ENCODE measurements at places on chromosomes 4 and X.
A peak's percentile ranks its signal among the peaks of the same experiment; 100 is the strongest.

- no peak for DNase-seq
Observed at GRCh38 chrX:3351276-3351675, 4.8 kb upstream of the MXRA5 start.

GRCh38 chr4:128380306-128380705 lies 92.7 kb upstream of the PGRMC2 start:
- DNase-seq = no peak

DNA sequence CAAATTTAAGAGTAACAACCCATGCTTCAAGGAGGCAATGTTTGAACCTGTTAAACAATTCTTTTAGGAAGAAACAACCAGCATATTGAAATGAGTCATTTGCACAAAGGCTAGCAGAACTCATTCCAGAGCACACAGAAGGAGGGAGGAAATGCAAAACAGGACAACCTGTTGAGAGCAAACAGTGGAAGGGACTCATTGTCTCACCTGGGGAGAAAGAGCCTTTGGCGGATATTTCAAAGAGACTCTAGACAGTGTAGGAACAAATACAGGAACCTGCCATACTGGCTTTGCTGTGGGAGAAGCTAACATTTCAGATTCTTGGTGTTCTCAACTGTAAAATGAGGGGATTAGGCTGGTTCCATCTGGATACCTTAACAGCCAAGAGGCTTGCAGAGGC lies 14.8 kb upstream of the RASGEF1B start:
- no peak for DNase-seq

- no peak for DNase-seq
Observed at GRCh38 chr4:68375667-68376559, 26.0 kb upstream of the YTHDC1 start.

DNA sequence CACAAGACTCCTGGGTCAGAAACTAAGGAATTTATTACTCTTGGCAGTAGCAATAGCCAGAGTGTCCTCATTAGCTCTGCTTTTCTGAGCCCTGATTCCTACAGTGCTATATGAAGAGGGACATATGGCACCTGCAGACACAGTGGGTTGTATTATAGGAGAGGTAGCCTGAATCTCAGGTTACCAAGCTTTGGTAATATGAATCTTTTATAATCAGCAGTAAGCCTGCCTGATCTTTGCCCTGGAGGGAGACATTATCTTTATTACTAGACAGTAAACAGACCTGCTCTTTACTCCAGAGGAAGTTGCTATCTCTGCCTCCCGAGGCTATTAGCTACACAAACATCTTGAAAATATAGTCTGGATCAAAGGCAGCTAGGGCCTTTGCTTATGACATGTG lies 62.5 kb upstream of the HOPX start:
- DNase-seq = no peak

DNA sequence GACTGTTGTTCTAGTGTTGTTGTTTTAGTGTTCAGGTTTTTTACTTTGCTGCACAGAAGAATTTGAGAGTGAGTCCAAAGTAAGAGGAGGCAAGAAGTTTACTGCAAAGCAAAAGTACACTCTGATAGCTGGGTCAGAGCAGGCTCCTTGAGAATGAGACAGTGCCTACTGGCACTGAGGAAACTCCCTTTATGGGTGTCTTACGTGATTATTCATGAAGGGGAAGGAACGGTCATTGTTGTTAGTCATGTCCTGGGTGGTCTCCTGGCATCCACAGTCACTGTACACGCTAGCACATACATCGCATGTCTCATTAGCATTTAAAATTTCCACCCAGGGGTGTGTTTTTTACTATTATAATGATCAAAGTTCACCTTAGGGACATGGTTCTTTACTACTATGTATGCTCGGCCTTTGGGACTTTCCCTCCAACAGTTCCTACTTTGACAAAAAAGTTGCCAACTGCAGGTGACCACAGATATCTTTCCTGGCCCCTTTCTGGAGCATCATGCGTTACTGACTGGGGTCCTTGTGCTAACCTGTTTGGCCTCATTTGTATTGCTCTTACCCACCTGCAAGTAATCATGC lies 688.9 kb upstream of the AMOT start:
- DNase-seq = no peak

- no peak for DNase-seq
Observed at GRCh38 chr4:150337734-150338133, 244.2 kb upstream of the MAB21L2 start.

DNA sequence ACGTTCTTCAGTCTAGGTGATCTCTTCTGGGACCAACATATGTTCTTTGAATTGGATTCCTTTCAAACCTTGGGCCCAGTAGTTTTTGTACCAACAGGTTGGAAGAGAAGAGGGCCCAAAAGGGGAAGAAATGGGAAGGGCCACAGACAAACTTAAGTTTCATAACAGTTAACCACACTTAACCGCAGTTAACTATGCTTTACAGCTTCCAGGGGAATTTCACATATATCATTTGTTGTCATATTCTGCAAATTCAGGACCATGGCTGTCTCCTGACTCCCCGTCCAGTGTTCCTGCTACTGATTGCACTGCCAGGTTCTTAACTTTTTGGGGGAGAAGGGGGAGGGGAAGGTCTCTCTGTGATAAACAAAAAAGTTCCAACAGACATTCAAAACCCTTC lies 34.6 kb downstream of the RTL5 start:
- DNase-seq = no peak

DNA sequence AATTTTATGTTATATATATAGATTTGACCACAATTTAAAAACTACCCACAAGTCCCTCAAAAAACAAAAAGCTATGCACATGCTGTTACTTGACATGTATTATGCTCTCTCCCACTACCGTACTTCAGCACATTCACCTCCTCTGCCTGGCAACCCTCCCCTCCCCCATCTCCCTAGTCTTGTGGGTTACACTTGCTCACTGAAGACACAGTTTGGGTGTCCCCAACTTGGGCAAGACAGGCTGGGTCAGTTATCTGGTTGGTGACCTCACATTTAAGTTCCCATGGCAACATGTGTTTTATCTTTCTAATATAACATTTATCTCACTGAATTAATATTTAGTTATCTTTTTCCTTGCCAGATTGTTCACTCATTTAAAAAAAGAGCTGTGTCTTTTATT lies 32.7 kb downstream of the SEC24D start:
- no peak for DNase-seq

DNA sequence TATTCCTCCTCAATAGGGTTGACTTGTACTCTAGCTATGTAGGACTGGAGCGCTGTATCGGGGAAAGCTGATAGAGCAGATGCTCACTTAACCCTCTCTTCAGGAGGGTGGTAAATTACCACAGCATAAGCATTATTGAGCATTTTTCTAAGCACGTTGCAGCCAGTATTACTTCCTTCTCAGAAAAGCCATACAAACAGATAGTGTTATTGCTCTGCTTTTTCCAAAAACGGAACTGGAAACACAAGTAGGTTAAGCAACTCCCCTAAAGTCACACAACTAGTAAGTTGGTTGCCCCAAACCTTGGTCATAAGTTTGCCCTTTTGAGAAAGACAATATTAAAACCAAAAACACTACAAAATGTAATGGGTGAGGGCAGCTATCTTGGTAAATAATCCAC lies 73.9 kb downstream of the REELD1 start:
- no peak for DNase-seq

DNA sequence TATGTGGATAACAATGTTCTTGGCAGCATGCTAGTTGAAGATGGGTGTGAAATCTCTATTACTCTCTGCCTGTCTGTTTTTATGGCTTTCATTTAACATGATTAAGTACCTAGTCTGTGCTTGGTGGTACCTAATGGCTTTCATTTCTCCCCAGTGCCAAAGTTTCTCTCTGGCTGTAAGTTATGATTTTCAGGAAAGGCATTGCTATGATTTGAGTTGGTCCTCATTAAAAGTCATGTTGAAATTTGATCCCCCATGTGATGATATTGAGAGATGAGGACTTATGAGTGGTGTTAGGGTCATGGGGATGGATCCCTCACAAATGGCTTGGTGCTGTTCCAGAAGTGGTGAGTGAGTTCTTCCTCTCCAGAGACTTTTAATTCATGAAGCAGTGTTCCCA lies 162.4 kb upstream of the IL15 start:
- no peak for DNase-seq

- peak; percentile 61 for DNase-seq
Observed at GRCh38 chr4:88008122-88008742, 797 bp downstream of the PKD2 start.

DNA sequence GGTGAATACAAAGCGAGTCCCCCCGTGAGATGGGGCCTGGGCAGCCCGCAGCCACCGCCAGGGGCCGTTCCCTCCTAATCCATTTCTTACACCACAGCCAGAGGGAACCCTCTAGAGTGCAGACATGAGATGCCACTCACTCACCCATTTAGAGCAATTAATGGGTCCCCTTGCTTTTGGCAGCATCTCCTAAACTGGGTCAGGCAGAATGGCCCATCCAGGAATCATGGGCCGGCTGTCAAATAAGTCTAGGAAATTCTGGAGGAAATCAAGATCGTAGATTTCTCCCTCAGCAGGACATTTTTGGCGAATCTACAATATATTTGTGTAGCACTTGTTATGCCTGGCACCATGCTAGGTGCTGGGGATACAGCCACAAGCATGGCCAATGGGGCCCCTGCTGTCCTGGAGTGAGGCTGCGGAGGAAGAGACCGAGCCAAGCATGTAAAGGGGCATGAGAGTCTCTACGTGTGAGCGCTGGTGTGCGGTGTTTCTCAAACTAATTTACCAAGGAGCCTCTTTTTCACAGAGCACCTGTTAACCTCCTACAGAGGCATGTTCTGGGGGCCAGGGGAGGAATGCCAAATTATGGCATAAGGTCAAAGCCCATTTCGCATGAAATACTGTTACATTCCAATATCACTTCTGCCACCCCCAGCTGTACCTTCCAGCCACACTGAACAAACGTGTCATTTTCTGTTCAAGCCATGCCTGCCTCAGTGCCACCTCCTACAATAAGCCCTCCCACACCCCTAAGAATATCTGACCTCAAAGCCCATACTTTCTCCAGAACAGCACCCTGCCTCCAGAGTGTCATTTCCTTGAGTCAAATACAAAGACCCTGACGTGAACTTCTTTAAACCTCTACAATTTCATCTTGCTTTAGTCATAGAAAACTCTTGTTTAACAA lies 28.1 kb upstream of the JAKMIP1 start:
- DNase-seq = no peak

GRCh38 chr4:152045807-152046571 lies 285.2 kb upstream of the GATB start:
- DNase-seq = no peak
